Natural killer cell treated with Interleukin-12 subunit alpha and Interleukin-12 subunit beta and Interleukin-15 and Interleukin-18, amount 100 ng/mL, for 72 hours (primary cell): ENCODE measurements at places on chromosomes 2 and 18.

DNA sequence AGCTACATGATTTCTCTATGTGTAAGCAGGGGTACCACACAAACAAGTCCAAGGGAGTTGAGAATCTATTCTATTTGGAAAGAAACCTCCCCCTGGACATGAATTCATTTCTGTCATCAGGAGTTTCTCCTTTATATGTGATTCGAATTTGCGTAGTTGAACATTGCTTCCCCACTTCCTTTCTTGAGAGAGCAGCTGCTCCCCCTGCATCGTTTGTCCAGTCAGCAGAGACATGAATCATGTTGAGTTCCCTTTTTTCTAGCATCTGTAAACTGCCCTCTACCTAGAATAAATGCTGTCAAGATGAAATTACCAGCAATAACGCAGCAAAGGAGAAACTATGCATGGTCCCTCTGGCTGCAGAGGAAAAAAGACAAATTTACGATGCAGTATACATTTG, 73.8 kb downstream of the KIF5C start:
- H3K36me3 ChIP-seq: no peaks in the 10 kb centered on the region
- H3K27me3 ChIP-seq: no peaks in the 10 kb centered on the region

DNA sequence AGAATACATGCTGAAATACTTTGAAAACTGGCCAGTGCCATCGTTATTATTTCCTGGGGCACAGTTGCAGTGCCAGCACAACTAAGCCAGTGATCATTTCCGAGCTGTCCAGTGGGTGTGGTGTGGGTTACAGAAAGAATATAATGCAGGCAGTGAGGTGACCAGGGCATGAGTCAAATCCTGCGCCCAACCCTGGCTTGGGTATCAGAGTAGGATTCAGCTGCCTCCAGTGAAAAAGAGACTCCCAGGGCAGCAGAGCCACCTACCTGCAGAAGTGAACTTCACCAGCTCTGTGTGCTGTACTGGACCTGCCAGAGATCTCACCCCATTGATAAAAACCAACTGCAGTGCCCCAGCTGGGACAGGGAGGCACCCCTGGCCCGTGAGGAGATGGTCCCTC, 18.0 kb downstream of the SLC9A2 start:
- no peak overlapping the region for H3K27ac ChIP-seq
- no peaks in the 10 kb centered on the region for H3K36me3 ChIP-seq
- H3K27me3 ChIP-seq: peaks cover 12% of the 10 kb centered on the region
- no peaks in the 10 kb centered on the region for H3K4me1 ChIP-seq

DNA sequence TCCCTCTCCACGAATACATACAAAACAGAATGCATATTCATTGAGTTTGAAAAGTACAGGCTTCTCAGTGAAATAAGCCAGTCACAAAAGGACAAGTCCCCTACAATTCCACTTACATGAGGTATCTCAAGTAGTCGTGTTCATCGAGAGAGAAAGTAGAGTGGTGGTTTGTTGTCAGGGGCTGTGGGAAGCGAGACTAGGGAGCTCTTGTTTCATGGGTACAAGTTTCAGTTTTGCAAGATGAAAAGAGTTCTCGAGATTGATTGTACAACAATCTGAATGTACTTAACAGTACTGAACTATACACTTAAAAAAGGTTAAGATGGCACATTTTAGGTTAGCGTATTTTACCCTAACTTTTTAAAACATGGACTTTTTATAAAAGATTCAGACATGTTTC, 71.5 kb upstream of the TTC39C start:
- no peaks in the 10 kb centered on the region for H3K36me3 ChIP-seq
- peaks cover 11% of the 10 kb centered on the region for H3K4me1 ChIP-seq
- DNase-seq: no peak
- H3K27me3 ChIP-seq: peaks cover 6% of the 10 kb centered on the region

DNA sequence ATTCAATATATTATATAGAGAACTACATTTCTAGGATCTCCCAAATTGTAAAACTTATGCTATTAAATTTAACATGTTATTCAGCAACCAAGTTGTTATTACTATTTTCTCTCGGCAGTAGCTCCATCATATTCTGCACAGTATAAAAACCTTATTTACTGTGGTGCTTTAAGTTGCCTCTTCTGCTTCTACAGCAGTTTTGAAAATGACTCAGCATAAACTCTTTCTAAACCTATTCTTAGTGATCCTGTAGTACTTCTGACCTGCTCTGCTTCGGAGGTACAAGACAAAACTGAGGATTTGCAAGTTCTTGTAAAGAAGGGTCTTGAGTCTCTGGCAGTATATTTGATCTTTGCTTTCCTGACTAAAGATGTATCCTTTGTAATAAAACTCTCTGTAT, 567.2 kb downstream of the TMX3 start:
- H3K4me3 ChIP-seq: no peak overlapping the region
- no peak overlapping the region for H3K27ac ChIP-seq
- H3K36me3 ChIP-seq: no peaks in the 10 kb centered on the region
- DNase-seq: no peak
- no peaks in the 10 kb centered on the region for H3K4me1 ChIP-seq
